ENCODE measurements at places on chromosomes 16 and 17.

GRCh38 chr17:59874376-59874775 is 18.4 kb downstream of the TUBD1 start:
- no peak for DNase-seq

- no peak for DNase-seq
These were observed 2.2 kb upstream of the AOC2 start for GRCh38 chr17:42841975-42842685.

GRCh38 chr17:10558049-10558448 is 8.6 kb upstream of the MYH2 start:
- no peak for DNase-seq

- no peak for DNase-seq
These were observed 28.9 kb upstream of the ZNF750 start for GRCh38 chr17:82868715-82869131.

DNA sequence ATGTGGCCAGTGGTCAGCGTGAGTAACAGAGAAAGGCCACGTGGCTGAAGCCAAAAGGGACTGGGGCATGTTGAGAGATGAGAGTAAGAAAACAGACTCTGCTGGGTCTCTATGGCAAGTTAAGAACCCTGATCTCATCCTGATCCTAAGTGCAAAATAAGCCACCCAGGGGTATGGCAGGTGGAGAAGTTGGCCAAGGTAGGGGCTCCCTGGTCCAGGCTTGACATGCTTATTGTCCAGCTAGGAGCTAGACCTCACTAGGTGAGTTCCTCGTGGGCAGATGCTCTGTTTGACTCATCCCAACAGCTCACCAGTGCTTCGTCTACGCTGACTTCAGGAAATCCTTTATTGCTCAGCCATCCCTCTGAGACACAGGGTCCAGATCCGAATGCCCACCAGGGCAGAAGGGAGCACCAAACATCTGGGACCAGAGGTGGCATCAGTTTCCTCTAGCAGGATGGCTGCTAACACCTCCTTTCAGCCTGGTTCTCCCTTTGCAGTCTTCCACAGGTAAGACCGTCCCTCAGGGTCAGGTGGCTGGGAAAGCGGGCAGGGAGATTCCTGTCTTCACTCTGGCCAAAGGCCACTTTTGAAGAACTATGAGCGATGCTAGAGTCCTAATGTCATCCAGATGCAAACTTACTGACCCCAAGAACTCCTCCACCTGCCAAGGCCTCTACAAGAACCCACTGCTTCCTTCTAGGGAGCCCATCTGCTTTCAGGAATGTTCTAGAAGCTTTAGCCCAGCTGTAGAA is 99.5 kb downstream of the CDYL2 start:
- DNase-seq, result no peak

- DNase-seq, result no peak
These were observed 159.0 kb downstream of the RAB11FIP4 start for GRCh38 chr17:31550389-31551056.

GRCh38 chr16:85869206-85869605 is 29.8 kb upstream of the IRF8 start:
- DNase-seq, result no peak

- no peak for DNase-seq
These were observed 13.9 kb downstream of the RECQL5 start for GRCh38 chr17:75652934-75653549.

- DNase-seq, result peak; percentile 8
These were observed 29.9 kb upstream of the CHMP6 start for GRCh38 chr17:80961541-80962330.

Measured in NCI-H2107 (cell line).